ENCODE measurements at places on chromosomes 5 and 9.

GRCh38 chr5:56818450-56819037 lies 3.2 kb downstream of the MAP3K1 start:
- peak; percentile 19 for DNase-seq

DNA sequence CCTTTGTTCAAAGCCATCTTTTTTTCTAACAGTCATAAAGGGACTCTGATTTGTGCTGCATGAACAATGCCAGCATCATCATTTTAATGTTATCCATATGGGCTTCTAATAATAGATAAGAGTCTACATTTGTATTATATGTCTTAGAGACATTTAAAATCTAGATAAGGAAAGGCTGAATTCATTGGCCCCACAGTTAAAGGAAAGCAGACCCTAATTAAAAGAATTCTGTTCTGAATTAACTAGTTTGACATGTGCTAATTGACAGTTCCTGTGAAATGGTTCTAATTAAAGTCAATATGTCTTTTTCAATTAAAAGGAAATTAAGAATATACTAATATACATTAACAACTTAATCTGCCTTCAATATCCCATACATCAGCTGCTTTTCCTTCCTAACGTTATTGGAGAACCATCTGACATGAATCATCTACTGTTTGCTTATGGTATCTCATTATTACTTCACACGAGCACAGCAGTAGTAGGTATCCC lies 104.7 kb downstream of the NR2F1-AS1 start:
- DNase-seq, result no peak

GRCh38 chr5:140986117-140986521 lies 19.8 kb downstream of the PCDHAC2 start:
- DNase-seq, result peak; percentile 42

DNA sequence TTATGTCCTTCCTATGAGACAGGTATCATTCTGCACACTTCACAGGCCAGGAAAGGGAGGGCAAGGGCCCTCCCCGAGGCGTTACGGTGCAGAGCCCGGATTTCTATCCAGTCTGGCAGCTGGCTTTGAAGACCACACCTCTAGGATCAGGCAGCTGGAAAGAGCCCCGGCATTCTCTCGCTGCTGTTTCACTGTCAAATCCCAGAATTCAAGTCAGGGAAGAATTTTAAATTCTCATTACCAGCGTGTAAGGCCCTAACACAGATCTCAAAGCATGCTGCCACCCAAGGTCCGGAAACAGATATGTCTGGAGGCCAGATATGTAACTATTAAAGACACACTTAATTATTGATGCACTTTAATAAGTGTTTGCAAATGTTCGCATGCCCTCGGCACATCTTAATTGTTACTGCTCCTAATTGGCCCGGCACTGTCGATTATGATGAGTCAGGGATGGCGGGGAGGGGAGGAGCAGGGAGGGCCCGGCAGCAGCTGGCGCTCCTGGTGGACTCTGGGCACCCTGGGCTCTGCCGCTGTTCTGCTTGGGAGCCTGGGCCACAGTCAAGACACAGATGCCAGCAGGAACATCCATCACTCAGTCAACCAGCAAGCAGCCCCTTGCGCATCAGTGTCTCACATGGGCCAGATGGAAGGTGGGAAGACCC lies 76.3 kb upstream of the BARHL1 start:
- DNase-seq, result no peak

- DNase-seq, result peak; percentile 64
These were observed at the start of gene GPRIN1 for GRCh38 chr5:176609724-176610434. GPRIN1 (minus strand) TSS chr5:176610156; CDS start chr5:176599834, 10,322 bp downstream.

- DNase-seq, result peak; percentile 100
These were observed 34.4 kb upstream of the GLIPR2 start for GRCh38 chr9:36101916-36102741.

- DNase-seq, result no peak
These were observed 1651.8 kb downstream of the MAT2B start for GRCh38 chr5:165157219-165157618.

- no peak for DNase-seq
These were observed 114.8 kb downstream of the VAV2 start for GRCh38 chr9:133877327-133877726.

DNA sequence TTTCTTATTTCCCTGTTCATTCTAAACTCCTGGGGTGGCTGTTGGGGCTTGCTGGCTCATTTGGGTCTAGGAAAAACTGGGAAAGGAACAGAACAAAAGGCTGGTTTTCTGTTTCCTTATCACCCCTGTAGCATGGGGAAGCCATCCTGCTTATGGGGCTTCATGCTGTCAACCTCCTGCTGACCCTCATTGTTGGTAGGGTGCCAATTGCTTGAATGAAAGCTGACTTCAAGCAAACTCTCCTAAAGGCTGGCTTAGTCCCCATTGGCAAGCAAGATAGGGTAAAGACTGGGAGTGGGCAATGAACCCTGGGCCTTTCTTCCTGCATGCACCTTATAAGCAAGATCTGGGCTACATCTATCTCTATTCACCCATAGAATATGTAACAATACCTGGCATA lies 511.6 kb downstream of the DMAC1 start:
- no peak for DNase-seq

GRCh38 chr5:113612060-113612496 lies 98.6 kb downstream of the YTHDC2 start:
- DNase-seq, result peak; percentile 33

- no peak for DNase-seq
These were observed 23.6 kb upstream of the CAST start for GRCh38 chr5:96638561-96638960.

- no peak for DNase-seq
These were observed 21.9 kb downstream of the ERBIN start for GRCh38 chr5:65948115-65948747.

- DNase-seq, result no peak
These were observed 71.9 kb downstream of the RALGPS1 start for GRCh38 chr9:126986506-126986951.

GRCh38 chr5:151642472-151643140 lies 44.1 kb downstream of the SPARC start:
- DNase-seq, result no peak

GRCh38 chr5:71939452-71940230 lies 167.6 kb upstream of the MAP1B start:
- no peak for DNase-seq

- DNase-seq, result peak; percentile 2
These were observed 64.2 kb upstream of the OLFM1 start for GRCh38 chr9:135023088-135023785.

DNA sequence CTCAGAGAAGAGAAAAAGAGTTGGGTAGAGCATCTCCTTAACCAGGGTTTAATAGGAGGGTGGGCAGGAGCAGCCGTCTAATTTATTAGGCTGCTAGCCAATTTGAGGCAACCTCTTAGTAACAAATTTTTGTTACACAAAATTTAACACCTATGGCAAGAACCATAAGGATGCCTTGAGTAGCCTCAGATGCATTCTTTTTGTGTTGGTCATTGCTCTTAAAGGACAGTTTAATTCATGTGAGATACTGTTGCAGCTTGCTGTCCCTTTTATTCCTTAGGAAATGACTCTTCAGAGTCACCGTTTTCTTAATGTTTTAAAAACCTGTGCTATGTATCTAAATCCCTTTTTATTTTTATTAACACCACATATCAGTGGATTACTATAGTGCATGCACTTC lies 255.1 kb downstream of the MAST4 start:
- DNase-seq, result peak; percentile 27

DNA sequence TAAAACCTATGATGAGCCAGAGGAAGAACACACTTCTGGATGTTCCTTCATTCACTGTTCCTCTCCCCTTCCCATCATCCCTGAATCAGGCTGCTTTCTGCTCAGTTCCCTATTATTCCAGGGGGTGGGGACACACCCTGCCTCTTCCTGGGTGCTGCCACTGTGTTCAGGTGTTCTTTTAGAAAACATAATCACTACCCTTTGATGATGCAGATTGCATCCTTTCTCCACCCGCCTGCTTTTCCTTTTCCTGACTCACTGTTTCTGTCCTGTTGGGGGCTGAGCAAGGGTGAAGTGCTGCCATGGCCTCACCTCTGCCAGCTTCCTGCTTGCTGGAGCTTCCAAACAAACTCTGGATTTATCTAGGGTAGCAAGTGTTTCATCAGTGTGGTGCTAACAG lies 331.9 kb upstream of the GRIA1 start:
- DNase-seq, result no peak

DNA sequence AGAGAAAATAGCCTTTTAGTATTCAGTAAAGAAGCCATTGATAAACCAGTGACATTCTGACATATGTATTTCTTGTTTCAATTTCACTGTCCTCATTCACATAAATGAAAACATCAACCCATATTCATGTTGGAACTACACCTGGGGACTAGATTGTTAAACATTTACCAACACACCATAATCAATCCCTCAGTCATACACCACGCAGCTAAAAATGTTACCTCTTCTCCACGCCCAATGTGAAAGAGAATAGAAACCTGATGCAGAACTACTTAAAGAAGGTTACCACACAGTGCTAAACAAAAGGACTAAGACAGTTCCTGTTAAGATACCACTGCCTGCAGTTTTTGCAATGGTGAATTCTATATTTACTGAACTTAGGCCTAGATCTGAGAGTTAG lies 518.9 kb downstream of the PRELID2 start:
- DNase-seq, result no peak

GRCh38 chr9:31629292-31629691 lies 755.2 kb upstream of the ACO1 start:
- DNase-seq, result no peak

- DNase-seq, result no peak
These were observed 73.3 kb upstream of the SARDH start for GRCh38 chr9:133811471-133811870.

DNA sequence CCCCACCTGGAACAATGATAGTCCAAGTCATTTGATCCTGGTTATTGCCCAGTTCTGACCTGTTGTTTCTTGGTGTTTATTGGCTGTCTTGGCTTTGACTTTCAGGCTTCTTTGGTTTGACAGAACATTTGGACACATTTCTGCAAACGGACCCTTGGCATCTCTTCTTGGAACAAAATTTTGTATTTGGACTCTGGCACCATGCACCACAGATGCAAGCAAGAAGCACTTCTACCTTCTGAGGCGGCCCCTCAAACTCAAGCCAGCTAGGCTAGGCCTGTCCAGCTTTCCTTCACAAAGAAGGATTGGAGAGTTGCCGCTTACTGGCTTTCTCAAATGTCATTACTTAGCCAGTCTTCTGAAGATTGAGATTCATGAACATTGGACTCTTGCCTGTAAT lies 23.1 kb upstream of the FGF10 start:
- no peak for DNase-seq

- DNase-seq, result no peak
These were observed 14.8 kb upstream of the IQGAP2 start for GRCh38 chr5:76388236-76388635.

GRCh38 chr9:93031629-93032430 lies 26.7 kb upstream of the SUSD3 start:
- DNase-seq, result no peak

- no peak for DNase-seq
These were observed 807.9 kb downstream of the PRELID2 start for GRCh38 chr5:145027286-145027685.

- DNase-seq, result no peak
These were observed 13.1 kb downstream of the SPRY4 start for GRCh38 chr5:142311725-142312124.

DNA sequence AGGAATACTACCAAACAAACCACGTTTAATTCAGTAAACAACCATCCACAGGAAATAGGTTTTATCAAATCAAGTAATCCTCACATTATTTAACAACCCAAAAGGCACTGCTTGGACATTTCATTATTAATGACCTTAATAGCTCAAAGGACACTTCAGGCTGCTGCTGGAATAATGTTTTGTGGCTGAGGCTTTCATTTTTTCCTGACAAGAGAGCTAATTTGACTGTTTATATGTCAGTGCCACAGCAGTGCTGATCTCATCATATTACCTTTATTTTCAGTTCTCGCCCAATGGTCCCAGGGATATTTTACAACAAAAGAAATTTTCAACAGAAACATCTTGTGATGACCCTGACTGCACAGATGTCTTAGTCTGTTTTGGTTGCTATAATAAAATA lies 589.8 kb upstream of the GRAMD2B start:
- no peak for DNase-seq

- no peak for DNase-seq
These were observed 514.9 kb upstream of the ARRDC3 start for GRCh38 chr5:91898019-91898418.

- peak; percentile 42 for DNase-seq
These were observed 22.2 kb downstream of the FBXL7 start for GRCh38 chr5:15522187-15522520.

- peak; percentile 1 for DNase-seq
These were observed 37.9 kb downstream of the SLC27A6 start for GRCh38 chr5:129003232-129003631.

GRCh38 chr5:168651648-168652047 lies 72.5 kb upstream of the PANK3 start:
- peak; percentile 96 for DNase-seq

GRCh38 chr9:96457266-96457665 lies 7.3 kb downstream of the HABP4 start:
- peak; percentile 7 for DNase-seq

- peak; percentile 41 for DNase-seq
These were observed 89.6 kb upstream of the BNC2 start for GRCh38 chr9:16960084-16960483.

- DNase-seq, result peak; percentile 79
These were observed 710 bp upstream of the PIP5KL1 start for GRCh38 chr9:127931092-127931881.

- no peak for DNase-seq
These were observed 89.7 kb downstream of the DAPK1 start for GRCh38 chr9:87587356-87587745.

DNA sequence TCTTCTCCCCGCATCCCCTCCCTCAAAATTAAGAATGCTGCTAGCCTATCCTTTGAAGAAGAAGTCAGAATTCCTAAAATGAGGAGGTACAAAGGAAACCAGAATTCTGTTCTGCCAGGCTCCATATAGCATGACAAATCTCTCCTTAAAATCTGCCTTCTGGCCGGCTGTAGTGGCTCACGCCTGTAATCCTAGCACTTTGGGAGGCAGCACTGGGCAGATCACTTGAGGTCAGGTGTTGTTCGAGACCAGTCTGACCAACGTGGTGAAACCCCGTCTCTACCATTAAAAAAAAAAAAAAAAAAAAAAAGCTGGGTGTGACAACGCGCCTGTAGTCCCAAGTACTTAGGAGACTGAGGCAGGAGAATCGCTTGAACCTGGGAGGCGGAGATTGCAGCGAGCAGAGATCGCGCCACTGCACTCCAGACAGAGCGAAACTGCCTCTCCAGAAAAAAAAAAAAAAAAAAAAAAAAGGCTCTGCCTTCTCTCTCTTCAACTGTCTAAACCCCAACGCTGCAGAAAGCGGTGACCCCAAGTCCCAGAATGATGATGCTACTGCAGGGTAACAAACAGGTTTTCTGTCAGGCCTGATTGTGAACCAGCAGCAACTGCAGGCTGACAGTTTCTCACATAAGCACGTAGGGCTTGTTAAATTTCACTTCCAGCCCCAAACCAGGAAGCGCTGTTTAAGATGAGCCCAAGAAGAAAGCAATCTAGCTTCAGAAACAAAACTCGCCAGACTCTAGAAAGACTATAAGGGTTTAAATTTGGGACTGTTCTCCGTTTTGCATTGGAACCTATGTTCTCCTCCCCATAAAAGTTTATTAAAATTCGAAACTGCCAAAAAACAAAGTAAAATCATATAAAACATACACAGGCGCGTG lies 963 bp upstream of the CAST start:
- DNase-seq, result peak; percentile 56
